ENCODE measurements at places on chromosomes 16 and 17. TPM values are rescaled to one million over a fixed set of nuclear protein-coding genes. Genes with fewer than 3 reads are reported as not detected.

PRSS36 gene
- 1.3 TPM for total RNA-seq

LYRM9 gene
- total RNA-seq: 9.0 TPM

KRT32 gene
- total RNA-seq: not detected

GAS2L2 gene
- total RNA-seq: 0.15 TPM

CAPNS2 gene
- total RNA-seq: not detected

NHLRC4 gene
- total RNA-seq: 0.25 TPM

ARL17B gene
- total RNA-seq: 14.7 TPM

SHISA6 gene
- 0.06 TPM for total RNA-seq

- no peak for DNase-seq
- H3K4me1 ChIP-seq: peaks cover 19% of the 10 kb centered on the region
- no peaks in the 10 kb centered on the region for H3K36me3 ChIP-seq
- no peak overlapping the region for H3K27ac ChIP-seq
- no peak overlapping the region for H3K4me3 ChIP-seq
These were observed 4.3 kb downstream of the MT1H start for GRCh38 chr16:56673921-56674320.

- DNase-seq: no peak
- no peaks in the 10 kb centered on the region for H3K4me1 ChIP-seq
- no peaks in the 10 kb centered on the region for H3K36me3 ChIP-seq
- no peak overlapping the region for H3K27ac ChIP-seq
- peaks cover 8% of the 10 kb centered on the region for H3K27me3 ChIP-seq
- no peak overlapping the region for H3K4me3 ChIP-seq
These were observed 32.6 kb downstream of the FA2H start for GRCh38 chr16:74742051-74742481.

GRCh38 chr17:77002103-77003045 lies 134.2 kb downstream of the MGAT5B start:
- H3K36me3 ChIP-seq: no peaks in the 10 kb centered on the region
- no peak for DNase-seq
- H3K4me3 ChIP-seq: no peak overlapping the region
- no peaks in the 10 kb centered on the region for H3K4me1 ChIP-seq

- no peaks in the 10 kb centered on the region for H3K27me3 ChIP-seq
- peak overlapping the region; percentile 21 for H3K27ac ChIP-seq
- no peak for DNase-seq
- H3K36me3 ChIP-seq: peaks cover 58% of the 10 kb centered on the region
- no peak overlapping the region for H3K4me3 ChIP-seq
- H3K4me1 ChIP-seq: peaks cover 79% of the 10 kb centered on the region
These were observed 42.1 kb downstream of the MPRIP start for GRCh38 chr17:17084317-17084835.

GRCh38 chr17:41127371-41127770 lies 3.4 kb upstream of the KRTAP4-12 start:
- H3K27me3 ChIP-seq: no peaks in the 10 kb centered on the region
- no peak overlapping the region for H3K27ac ChIP-seq
- no peaks in the 10 kb centered on the region for H3K4me1 ChIP-seq
- H3K4me3 ChIP-seq: no peak overlapping the region
- H3K36me3 ChIP-seq: no peaks in the 10 kb centered on the region
- no peak for DNase-seq

DNA sequence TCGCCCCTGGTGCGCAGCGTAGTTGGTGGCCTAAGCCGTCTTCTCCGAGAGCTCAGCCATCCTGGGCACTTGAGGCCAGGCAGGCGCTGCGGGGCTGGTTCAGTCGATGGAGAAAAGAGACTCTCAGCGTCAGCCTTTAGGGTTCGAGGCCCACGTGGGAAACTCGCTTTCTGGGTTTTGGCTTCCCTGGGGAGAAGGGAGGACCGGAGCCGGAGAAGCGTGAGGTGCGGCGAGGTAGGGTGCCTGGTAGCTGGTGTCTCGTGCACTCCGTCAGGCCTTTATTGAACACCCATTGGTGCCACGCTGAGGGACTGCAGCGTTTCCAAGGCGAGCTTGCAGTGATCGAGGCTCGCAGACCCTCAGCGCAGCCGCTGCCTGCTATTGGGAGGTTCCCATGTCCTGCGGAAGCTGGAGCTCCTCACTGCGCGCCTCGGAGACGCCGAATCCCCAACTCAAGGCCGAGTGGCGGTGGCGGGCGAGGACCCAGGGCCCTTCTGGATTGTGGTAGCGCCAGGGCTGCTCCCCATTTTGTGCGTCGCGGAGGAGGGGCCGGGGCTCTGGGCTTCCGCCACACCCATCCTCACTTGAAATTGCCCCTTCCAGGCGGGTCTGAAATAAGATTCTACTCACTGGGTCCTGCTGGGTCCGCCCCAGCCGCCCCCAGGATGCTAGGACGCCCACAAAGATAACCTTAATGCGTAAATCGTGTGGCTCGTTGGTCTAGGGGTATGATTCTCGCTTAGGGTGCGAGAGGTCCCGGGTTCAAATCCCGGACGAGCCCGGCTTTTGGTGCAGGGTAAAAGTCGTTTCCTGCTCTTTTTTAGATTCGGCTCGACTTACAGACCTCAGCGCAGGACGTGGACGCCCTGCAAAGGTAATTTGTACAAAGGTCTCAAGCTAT lies 1.2 kb downstream of the OR1F1 start:
- H3K4me1 ChIP-seq: peaks cover 10% of the 10 kb centered on the region
- H3K36me3 ChIP-seq: no peaks in the 10 kb centered on the region
- no peak for DNase-seq
- peaks cover 96% of the 10 kb centered on the region for H3K27me3 ChIP-seq

DNA sequence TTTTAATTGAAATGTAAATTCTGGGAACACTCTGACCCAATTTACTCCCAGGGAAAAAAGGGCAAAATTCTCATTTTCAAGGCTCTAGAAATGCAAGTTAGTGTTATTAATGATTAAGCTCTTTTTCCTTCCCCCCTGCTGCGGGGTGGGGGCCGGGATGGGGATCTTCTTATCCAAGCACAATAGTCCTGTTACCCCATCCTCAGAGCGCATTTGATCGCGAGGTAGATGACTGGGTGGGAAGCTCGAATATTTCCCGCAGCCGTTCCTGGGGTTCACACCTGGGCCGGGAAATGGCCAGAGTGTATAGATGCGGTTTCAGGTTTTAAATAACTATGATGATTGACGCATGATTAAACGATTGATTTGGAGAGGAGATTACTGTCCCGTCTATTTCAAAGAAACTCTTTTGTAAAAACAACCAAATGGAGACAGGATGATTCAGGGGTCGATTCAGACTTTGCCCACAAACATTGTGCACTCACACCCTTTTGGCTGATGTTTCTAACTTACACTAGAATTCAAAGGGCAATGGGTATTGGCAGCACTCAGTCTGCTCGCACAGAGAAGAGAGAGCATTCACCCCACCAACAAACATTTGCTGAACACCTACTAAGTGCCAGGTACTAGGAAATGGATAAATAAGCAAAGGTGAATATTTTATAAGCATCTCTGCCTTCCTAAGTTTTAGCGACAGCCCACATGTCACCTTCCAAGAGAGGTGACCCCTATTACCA lies 55.0 kb downstream of the SALL1 start:
- DNase-seq: no peak
- H3K36me3 ChIP-seq: no peaks in the 10 kb centered on the region
- H3K27me3 ChIP-seq: peaks cover 34% of the 10 kb centered on the region
- H3K4me1 ChIP-seq: no peaks in the 10 kb centered on the region
- no peak overlapping the region for H3K27ac ChIP-seq

- H3K36me3 ChIP-seq: no peaks in the 10 kb centered on the region
- H3K4me3 ChIP-seq: no peak overlapping the region
- no peak overlapping the region for H3K27ac ChIP-seq
- H3K4me1 ChIP-seq: no peaks in the 10 kb centered on the region
These were observed 13.5 kb downstream of the ACTG1 start for GRCh38 chr17:81498953-81499600.

DNA sequence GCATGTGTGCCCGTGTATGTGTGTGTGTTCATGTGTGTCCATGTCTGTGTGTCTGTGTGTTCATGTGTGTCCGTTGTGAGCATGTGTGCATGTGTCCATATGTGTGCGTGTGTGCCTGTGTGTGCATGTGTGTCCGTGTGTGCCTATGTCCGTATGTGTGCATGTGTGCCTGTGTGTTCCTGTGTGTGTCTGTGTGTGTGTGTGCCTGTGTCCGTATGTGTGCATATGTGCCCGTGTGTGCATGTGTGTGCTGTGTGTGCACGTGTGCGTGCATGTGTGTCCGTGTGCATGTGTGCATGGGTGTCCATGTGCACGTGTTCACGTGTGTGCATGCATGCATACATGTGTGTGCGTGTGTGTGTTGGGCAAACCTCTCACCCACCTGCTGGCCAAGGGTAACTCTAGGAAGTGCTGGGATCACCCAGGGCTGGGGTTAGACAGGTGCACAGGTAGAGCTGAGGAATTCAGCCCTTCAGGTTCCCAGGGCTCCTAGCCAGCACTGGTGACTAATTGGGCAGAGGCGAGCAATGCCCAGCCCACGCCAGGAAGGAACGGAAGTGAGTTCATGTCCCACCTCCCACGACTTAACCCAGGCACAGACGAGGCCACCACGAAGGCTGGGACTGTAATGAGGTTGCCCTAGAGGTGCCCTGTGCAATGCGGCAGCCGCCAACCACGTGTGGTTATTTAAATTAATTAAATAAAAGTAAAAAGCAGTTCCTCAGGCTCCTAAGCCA lies 8.2 kb upstream of the CSNK1D start:
- H3K27me3 ChIP-seq: no peaks in the 10 kb centered on the region
- DNase-seq: no peak
- no peak overlapping the region for H3K4me3 ChIP-seq
- no peak overlapping the region for H3K27ac ChIP-seq
- H3K4me1 ChIP-seq: no peaks in the 10 kb centered on the region

DNA sequence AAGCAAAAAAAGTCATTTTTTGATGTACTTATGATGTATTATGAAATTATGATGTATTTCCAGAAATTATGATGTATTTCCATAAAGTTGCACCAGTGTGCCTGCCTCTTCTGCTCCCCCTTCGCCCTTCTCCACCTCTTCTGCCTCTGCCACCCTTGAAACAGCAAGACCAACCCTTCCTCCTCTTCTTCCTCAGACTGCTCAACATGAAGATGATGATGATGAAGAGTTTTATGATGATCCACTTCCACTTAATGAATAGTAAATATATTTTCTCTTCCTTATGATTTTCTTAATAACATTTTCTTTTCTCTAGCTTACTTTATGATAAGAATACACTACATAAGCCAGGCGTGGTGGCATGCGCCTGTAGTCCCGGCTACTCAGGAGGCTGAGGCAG lies 7.4 kb upstream of the ZNF785 start:
- no peak overlapping the region for H3K27ac ChIP-seq
- H3K4me3 ChIP-seq: no peak overlapping the region
- no peaks in the 10 kb centered on the region for H3K4me1 ChIP-seq
- DNase-seq: no peak
- H3K27me3 ChIP-seq: no peaks in the 10 kb centered on the region

Data from heart right ventricle (tissue), 16 donors.